H7 (cell line): ENCODE measurements at places on chromosomes 5 and 9.

DNA sequence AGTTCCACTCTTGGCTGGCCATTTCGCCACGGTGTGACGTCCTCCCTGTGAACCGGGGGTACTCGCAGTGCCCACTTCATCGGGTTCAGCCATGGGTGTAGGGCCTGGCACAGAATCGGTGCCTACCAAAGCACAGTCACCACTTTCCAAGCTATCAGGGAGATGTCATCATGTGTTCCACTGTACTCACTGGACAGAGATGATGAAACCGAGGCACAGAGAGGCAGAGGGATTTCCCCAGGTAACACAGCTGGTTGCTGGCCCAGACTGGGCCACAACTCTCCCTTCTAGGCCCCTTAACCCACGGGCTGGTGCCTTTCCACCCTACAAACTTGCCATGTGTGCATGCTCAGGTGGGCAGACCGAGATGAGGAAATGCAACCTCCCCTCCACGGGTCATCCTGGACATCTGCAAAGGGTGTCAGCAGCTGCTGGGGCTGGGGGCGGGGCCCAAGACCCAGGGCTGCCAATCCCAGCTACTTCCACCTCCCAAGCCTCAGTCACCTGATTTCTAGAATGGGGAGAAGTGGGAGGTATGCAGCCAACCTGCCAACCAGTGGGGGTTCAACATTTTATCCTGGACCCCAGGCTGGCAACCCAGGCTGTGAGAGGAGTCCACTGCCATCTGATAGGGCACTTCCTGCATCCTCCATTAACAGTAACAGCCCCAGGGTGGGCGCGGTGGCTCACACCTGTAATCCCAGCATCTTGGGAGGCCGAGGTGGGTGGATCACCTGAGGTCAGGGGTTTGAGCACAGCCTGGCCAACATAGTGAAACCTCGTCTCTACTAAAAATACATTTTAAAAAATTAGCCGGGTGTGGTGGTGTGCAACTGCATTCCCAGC lies 893 bp upstream of the SH2D3C start:
- DNase-seq, result peak; percentile 71

- no peak for DNase-seq
These were observed 22.3 kb downstream of the MINAR2 start for GRCh38 chr5:129770024-129770820.

GRCh38 chr5:101534491-101535110 lies 631.5 kb upstream of the ST8SIA4 start:
- DNase-seq, result no peak

GRCh38 chr9:133234577-133235322 lies 25.7 kb upstream of the OBP2B start:
- no peak for DNase-seq

DNA sequence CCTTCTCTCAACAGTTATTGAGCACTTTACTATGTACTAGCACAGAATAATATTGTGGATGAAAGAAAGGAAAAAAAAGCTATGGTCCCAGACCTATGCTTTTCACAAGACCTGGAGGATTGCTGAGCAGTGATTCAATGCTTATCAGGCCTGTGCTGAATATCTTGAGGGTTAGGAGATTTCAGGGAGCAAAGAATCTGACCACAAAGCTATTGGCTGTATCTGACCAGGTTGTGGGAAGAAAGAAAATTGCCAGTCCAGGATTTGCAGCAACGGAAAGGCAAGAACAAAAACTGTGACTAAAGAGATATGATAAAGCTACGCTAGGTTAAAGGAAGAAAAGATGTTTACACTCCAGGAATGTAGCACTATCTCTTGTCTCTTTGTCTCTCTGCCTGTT lies 14.9 kb upstream of the MACIR start:
- no peak for DNase-seq

GRCh38 chr5:14035859-14036503 lies 91.5 kb upstream of the DNAH5 start:
- DNase-seq, result peak; percentile 38

GRCh38 chr5:14913096-14913495 lies 41.5 kb upstream of the ANKH start:
- DNase-seq, result no peak

DNA sequence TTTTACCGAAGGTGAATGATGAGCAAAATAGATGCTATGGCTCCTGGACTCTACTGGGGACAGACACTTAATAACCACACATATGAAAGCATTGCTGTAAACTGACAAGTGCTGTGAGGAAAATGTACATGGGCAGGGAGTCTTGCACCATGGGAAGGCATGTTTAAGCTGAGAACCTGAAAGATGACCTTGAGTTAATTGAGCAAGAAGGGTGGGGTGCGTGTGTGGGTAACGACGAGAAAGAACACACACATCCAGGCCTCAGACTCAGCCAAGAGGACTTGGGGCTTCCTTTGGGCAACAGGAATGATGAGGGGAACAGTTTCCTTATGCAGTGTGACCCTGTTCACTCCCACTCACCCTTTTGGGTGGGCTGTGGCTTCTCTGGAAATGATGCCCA lies 73.1 kb downstream of the HSPA4 start:
- no peak for DNase-seq

GRCh38 chr9:83154821-83155220 lies 91.9 kb upstream of the RASEF start:
- no peak for DNase-seq

GRCh38 chr5:74336297-74336696 lies 304.2 kb downstream of the ENC1 start:
- DNase-seq, result peak; percentile 28

GRCh38 chr9:10260501-10260900 lies 352.3 kb downstream of the PTPRD start:
- no peak for DNase-seq

DNA sequence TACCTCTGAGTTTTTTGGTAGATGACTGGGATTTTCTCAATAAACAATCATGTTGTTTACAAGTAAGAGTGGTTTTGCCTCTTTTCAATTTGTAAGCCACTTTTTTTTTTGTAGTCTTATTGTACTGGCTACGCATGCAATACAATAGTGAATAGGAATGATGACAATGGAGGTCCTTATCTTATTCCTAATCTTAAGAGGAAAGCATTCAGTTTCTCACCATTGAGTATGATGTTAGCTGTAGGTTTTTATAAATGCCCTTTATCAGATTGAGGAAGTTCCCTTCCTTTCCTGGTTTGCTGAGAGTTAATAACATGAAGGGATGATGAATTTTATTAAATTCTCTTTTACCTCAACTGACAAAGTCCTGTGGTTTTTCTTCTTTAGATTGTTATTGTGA lies 155.2 kb downstream of the ADAMTSL1 start:
- DNase-seq, result no peak

- no peak for DNase-seq
These were observed 143.0 kb downstream of the CAVIN4 start for GRCh38 chr9:100720922-100721321.

GRCh38 chr5:57185313-57185712 lies 11.5 kb downstream of the GPBP1 start:
- no peak for DNase-seq

DNA sequence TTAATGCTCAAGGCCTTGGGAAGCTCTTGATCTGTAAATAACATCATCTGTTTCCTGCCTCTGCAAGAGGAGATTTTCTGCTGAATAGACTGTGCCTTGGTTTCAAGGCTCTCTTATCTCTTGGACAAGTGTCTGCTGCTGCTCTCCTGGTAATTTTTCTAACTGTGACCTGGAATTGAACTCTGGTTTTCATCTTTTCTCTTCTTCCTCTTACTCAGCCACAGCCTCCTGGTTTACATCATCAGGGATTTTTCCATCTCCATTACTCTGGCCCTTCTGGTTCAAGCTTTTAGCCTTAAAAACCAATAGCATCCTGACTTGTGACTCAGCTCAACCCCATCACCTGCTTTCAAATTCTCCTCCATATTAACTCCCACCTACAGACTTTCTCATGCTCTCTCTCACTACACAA lies 49.6 kb upstream of the ITGA1 start:
- no peak for DNase-seq

- DNase-seq, result no peak
These were observed 94.1 kb upstream of the SNX2 start for GRCh38 chr5:122680623-122681350.

- DNase-seq, result no peak
These were observed 62.3 kb downstream of the RAPGEF1 start for GRCh38 chr9:131677444-131678180.
